NCI-H526 treated with DMSO at 0.1 percent for 48 hours (cell line): ENCODE measurements at places on chromosomes 4 and X.

DNA sequence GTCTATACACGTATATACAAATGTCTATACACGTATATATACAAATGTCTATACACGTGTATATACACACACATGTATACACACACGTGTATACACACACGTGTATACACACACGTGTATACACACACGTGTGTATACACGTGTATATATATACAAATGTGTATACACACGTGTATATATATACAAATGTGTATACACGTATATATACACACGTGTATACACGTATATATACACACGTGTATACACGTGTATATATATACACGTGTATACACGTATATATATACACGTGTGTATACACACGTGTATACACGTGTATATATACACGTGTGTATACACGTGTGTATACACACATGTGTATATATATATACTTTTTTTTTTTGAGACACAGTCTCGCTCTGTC is 23.9 kb upstream of the N4BP2 start:
- no peak for DNase-seq

- no peak for DNase-seq
These were observed 97.7 kb upstream of the PDHA2 start for GRCh38 chr4:95742179-95742578.

GRCh38 chrX:153648358-153649177 is 1.6 kb downstream of the DUSP9 start:
- DNase-seq = no peak

DNA sequence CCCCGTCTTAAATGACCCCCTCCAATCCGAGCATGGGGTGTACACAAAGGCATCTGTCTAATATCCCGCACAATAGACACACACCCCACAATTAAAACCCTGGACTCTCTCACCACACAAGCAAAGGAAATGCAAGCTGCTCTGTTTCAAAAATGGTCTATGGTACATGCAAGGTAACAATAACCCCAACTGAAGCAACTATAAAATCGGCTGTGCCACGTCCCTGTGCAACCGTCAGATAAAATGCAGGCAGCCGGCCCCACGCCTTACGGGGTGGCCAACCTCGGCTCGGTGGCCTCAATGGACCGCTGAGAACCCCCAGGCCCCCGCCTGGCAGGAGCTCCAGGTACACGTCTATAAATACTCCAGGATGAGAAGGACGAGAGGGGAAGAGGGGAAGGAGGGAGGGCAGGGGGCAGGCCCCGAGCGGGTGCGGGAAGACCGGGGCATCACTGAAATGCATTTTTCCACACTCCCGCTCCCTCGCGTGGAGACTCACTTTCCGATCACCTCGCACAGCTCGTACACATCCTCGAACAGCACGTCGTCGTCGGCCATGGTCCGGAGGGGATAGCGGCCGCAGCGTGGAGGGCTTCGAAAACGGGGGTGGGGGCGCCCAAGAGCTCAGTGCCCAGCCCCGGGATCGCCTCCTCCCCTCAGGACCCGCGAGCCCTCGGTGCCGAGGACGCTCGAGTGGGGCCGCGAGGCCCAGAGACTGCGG is 763 bp downstream of the CASK start:
- peak; percentile 39 for DNase-seq

DNA sequence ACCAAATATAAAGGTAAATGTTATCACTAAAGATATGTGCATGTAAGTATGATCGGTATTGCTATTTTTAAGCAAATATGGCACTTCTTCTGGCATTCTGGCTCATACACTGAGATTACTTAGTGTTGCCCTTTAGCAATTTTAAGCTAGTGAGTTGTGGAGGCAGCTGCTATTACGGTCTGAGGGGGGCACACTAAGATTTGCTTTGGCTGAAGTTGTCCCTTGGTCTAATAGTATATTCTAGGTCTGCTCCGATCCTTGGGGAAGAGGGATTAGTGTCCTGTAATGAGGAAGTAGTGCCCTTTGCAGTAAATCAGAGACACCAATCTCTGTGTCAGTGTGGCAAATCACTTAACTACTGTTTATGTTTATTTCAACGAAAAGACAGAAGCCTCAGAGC is 196.5 kb upstream of the FTHL17 start:
- no peak for DNase-seq

DNA sequence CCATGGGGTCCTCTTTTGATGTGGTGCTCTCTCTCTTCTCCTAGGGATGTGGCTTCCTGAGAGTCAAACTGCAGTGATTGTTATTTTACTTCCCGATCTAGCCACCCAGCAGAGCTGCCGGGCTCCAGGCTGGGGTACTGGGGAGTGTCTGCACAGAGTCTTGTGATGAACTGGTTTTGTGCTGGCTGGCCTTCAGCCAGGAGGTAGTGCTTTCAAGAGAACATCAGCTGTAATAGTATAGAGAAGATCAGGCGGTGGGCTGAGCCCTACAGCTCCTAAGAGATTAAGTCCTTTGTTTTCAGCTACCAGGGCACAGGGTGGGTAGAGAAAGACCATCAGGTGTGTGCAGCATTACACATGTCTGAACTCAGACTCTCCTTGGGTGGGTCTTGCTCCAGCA is 59.0 kb upstream of the AGTR2 start:
- DNase-seq = no peak

DNA sequence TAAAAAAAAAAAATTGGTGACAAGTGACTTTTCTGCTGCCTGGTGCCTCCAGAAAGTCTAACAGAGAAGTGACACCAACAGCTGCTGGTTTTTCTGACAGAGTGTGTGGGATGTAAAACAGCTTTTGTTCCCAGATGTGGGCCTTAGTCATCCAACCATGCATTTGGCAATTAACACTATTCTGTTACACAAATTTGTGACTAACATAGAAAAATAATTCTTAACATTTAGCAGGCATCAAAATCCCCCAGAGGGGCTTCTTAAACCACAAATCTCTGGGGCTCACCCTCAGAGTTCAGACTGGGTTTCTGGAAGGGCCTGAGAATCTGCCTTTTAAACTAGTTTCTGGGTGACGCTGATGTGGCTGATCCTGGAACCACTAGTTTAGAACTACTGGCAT is 100.5 kb upstream of the PCDH7 start:
- no peak for DNase-seq

- DNase-seq = no peak
These were observed 314.3 kb upstream of the FGF13 start for GRCh38 chrX:139025816-139026215.

DNA sequence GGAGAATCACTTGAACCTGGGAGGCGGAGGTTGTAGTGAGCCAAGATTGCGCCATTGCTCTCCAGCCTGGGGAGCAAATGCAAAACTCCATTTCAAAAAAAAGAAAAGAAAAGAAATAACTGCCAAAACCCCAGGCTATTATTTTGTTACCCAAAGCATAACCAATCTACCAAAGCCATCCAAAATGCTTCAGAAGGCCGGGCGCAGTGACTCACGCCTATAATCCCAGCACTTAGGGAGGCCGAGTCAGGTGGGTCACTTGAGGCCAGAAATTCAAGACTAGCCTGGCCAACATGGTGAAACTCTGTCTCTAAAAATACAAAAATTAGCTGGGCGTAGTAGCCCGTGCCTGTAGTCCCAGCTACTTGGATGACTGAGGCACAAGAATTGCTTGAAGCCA is 49.8 kb downstream of the SMIM31 start:
- no peak for DNase-seq

- DNase-seq = no peak
These were observed 90.2 kb downstream of the ARHGAP10 start for GRCh38 chr4:147822128-147822527.

DNA sequence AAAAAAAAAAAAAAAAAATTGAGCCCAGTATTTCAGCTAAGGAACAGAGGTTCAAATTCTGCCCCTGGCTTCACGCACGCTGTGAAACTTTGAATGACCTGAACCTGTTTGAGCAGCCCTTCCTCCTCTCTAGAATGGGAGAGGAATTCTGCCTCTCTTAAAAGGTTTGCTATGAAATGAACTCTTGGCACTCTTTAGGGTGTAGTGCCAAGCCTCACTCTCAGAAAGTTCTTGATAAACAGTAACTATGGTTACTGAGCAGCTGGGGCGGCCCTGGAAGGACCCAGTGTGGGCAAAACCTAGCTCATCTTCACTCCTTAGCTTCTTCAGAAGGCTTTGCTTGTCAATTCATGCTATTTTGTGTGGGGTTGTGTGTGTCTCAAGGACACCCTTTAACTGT is 73.7 kb downstream of the GEMIN8 start:
- DNase-seq = no peak

DNA sequence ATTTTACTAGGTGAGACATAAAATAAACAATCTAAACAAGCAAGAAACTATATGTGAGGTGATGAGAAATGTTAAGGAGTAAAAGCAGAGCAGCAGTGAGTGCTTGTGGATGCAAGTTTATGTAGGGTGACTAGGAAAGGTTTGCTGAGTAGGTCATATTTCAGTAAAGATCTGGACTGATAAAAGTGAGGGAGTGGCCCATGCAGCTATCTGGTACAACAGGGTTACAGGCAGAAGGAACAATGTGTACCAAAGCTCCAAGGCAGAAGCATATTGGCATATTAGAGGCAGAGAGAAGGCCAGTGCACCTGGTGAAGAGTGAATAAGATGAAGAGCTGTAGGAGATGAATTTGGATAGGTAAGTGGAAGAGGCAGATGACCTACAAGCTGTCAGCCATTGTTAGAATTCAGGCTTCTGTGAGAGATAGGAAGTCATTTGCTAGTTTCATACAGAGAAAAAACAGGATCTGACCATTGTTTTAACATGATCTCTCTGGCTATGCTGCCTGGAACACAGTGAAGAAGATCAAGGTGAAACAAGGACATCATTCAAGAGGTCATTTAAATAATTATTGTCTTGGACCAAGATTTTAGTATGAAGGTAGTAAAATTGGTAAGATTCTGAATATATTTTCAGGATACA is 274.6 kb downstream of the ANKRD50 start:
- no peak for DNase-seq

DNA sequence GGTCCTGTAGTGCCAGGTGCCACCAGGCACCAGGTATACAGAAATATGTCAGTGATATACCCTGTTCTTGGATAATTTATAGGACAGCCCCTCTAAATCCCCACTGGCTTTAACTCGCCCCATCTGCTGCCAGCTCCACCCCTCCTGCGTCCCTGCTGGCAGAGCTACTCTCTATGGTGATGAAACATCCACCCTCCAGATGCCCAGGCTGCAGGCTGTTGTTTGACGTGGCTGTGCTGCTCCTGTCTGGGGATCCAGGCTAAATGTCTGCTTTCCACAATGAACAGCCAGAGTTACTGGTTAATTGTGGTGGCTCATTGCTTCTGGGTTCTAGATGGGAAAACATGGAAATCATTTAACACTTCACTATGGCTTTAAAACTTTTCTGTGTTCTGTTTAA is 12.9 kb downstream of the NHSL2 start:
- no peak for DNase-seq
